ENCODE measurements at places on chromosomes 12 and 14. TPM values are rescaled to one million over a fixed set of nuclear protein-coding genes. Genes with fewer than 3 reads are reported as not detected.

DNA sequence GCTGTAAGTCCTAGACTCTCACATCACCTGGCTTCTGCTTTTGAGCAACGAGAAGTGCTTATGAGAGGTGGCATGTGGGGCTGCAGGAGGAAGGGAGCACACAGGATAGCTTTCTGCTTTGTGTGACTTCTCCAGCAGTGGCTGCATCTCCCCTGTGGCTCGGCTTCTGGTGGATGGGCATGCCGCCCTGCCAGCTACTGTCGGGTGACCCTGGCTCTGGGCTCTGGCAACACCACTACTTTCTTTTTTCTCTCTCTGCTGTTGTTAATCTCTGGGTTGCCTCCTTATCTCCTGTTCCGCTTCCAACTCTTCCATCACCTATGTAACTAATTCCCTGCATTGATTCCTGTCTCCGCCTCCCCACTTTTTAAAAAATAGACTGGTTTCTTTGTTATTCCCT lies 209.1 kb upstream of the DAAM1 start:
- H3K4me1 ChIP-seq, result no peaks in the 10 kb centered on the region
- no peak overlapping the region for H3K27ac ChIP-seq
- H3K4me3 ChIP-seq, result no peak overlapping the region

- DNase-seq, result peak; percentile 89
- peaks cover 35% of the 10 kb centered on the region for H3K36me3 ChIP-seq
- H3K4me1 ChIP-seq, result peaks cover 14% of the 10 kb centered on the region
- no peak overlapping the region for H3K27ac ChIP-seq
- no peaks in the 10 kb centered on the region for H3K27me3 ChIP-seq
Observed at GRCh38 chr12:120439646-120440247, 1.8 kb downstream of the COX6A1 start.

- peaks cover 3% of the 10 kb centered on the region for H3K27me3 ChIP-seq
- no peak overlapping the region for H3K27ac ChIP-seq
- no peaks in the 10 kb centered on the region for H3K4me1 ChIP-seq
- DNase-seq, result no peak
Observed at GRCh38 chr12:101642115-101643067, 47.6 kb downstream of the MYBPC1 start.

GRCh38 chr14:38302034-38302433 lies 46.1 kb upstream of the CLEC14A start:
- no peaks in the 10 kb centered on the region for H3K4me1 ChIP-seq
- no peak for DNase-seq
- no peaks in the 10 kb centered on the region for H3K36me3 ChIP-seq
- H3K27me3 ChIP-seq, result no peaks in the 10 kb centered on the region
- H3K27ac ChIP-seq, result no peak overlapping the region

DNA sequence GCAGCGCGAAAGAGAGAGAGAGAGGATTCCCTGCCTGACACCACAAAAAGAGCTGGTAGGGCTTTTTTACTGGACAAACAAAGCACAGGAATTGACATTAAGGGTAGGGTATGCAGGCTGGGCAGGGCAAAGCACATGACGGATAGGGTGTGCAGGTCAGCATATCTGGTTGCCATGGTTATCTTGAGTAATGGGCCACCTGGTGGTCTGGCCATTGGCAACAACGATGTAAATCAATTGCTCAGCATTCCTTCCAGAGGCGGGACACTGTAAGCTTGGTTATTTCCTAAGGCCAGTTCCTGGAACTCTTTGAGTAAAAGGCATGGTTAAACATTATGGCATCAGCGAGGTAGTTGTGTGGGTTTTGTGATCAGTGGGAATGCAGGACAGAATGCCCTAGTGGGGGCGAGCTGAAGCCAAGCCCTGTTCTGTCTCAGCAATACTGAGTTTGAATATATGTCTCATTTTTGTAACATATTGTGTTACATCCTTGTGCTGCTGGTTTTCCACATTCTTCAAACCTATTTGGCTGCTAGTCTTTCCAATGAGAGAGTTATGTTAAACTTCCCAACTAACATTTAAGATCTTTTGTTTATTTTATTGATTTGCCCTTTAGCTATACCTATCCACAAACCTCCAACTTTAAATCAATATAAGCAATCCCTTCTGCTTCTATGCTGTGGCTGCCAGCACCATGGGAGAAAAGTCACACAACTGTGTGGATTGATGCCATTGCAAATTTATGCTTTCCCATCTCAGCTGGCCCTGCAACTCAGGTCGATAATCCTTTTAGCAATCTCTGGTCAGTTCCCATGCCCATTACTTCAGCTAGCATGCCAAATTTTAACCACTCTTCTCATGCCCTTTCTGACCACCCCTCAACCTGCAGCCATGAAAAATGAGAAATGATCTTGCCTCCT lies 396.7 kb upstream of the PDE3A start:
- no peak for DNase-seq
- H3K27ac ChIP-seq, result no peak overlapping the region
- H3K27me3 ChIP-seq, result no peaks in the 10 kb centered on the region
- peaks cover 29% of the 10 kb centered on the region for H3K4me1 ChIP-seq
- H3K4me3 ChIP-seq, result no peak overlapping the region
- H3K36me3 ChIP-seq, result no peaks in the 10 kb centered on the region

DNA sequence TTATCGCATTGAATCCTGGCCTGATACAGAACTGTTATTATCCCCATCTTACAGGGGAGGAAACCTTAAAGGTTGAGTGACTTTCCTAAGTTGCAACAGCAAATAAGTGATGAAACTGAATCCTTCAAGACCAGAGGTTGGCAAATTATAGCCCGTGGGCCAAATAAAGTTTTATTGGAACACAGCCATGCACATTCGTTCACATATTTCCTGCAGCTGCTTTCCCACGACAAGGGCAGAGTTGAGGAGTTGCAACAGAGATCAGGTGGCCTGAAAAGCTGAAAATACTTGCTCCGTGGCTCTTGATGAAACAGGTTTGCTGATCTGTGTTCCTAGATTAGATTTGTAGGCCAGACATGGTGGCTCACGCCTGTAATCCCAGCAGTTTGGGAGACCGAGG lies 126.7 kb downstream of the PHETA1 start:
- no peak overlapping the region for H3K4me3 ChIP-seq
- H3K27ac ChIP-seq, result no peak overlapping the region
- no peaks in the 10 kb centered on the region for H3K36me3 ChIP-seq

- no peaks in the 10 kb centered on the region for H3K4me1 ChIP-seq
- no peak overlapping the region for H3K27ac ChIP-seq
- DNase-seq, result no peak
- H3K4me3 ChIP-seq, result no peak overlapping the region
- no peaks in the 10 kb centered on the region for H3K27me3 ChIP-seq
Observed at GRCh38 chr12:17640615-17641014, 449.4 kb downstream of the RERGL start.

BCAT1 gene
- 239 TPM for total RNA-seq

PRPH gene
- total RNA-seq, result not detected

GRCh38 chr12:98814254-98814653 lies 169.2 kb downstream of the APAF1 start:
- H3K36me3 ChIP-seq, result no peaks in the 10 kb centered on the region
- H3K27ac ChIP-seq, result no peak overlapping the region
- no peaks in the 10 kb centered on the region for H3K4me1 ChIP-seq
- no peaks in the 10 kb centered on the region for H3K27me3 ChIP-seq

IQSEC3 gene
- not detected for total RNA-seq

DNA sequence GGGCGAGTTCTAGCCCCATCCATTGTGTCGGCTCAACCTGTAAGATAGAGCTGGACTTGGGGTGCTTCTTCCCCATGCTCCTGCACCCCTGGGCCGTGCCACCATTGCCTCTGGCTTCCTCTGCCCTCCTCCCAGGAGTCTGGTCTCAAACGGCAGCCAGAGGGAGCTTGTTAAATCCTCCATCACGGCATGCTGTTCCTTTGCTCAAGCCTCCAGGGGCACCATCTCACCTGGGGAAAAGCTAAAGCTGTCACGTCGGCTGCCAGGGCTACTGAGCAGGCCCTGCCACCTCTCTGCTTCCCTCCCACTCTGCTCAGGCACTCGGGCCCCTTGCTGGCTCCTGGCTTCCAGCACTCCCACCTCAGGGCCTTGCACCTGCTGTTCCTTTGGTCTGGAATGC lies 140.4 kb downstream of the RBM19 start:
- peaks cover 2% of the 10 kb centered on the region for H3K4me1 ChIP-seq
- no peaks in the 10 kb centered on the region for H3K27me3 ChIP-seq
- no peaks in the 10 kb centered on the region for H3K36me3 ChIP-seq
- DNase-seq, result no peak
- H3K27ac ChIP-seq, result no peak overlapping the region

Data from osteoblast (primary cell).